ENCODE measurements at places on chromosomes 5 and 9.

- no peak overlapping the region for H3K4me3 ChIP-seq
- H3K27ac ChIP-seq = no peak overlapping the region
- H3K27me3 ChIP-seq = no peaks in the 10 kb centered on the region
Measured at GRCh38 chr5:151174612-151175101, 17.1 kb upstream of the ANXA6 start.

DNA sequence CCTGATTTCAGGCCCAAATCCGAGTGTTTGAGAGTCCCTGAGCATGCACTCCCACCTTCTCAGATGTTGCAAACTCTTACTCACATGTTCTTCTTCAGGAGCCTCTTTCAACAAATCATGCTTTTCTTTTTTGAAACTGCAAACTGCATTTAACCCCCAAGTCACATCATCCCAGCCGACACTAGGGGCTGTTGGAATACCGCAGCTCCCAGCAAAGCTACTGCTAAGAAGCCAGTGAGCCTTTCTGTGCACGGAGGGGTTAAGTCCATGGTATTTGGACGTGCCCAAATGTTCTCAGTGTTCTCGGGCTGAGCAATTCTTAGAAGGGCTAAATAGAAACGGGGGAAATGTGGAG, 282.9 kb downstream of the NFIB start:
- no peaks in the 10 kb centered on the region for H3K36me3 ChIP-seq
- H3K4me3 ChIP-seq = no peak overlapping the region
- no peaks in the 10 kb centered on the region for H3K27me3 ChIP-seq

DNA sequence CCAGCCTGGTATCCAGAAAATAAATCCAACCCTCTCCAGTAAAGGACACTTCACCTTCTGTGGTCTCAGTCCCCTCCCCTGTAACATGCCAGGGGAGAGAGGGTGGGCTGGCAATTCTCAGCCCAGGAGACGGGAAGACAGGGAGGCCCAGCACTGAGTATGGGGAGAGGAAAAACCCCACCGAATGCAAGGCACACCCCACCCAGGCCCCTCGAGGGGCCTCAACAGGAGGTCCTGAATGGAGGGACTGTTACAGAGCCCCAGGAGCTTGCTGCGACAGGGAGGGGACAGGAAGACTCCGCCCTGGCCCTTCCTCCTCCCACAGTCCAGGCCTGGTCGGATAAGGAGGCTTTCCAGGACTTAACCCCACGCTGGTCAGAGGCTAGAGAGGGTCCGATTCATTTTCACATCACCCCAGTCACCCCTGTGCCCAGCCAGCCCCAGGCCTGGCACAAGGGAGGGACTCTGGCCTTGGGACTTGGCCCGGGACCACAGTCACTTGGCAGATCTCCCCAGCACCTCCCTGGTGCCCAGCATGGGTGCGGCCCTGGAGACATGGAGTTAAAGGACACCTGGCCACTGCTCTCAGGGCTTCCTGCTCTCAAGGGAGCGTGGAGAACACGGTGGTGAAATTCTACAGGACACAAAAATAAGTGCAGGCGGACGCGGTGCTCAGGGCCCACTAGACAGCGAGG, 44.9 kb upstream of the STXBP1 start:
- H3K27ac ChIP-seq = peak overlapping the region; percentile 87
- peaks cover 24% of the 10 kb centered on the region for H3K4me1 ChIP-seq
- H3K27me3 ChIP-seq = no peaks in the 10 kb centered on the region
- DNase-seq = peak; percentile 70

DNA sequence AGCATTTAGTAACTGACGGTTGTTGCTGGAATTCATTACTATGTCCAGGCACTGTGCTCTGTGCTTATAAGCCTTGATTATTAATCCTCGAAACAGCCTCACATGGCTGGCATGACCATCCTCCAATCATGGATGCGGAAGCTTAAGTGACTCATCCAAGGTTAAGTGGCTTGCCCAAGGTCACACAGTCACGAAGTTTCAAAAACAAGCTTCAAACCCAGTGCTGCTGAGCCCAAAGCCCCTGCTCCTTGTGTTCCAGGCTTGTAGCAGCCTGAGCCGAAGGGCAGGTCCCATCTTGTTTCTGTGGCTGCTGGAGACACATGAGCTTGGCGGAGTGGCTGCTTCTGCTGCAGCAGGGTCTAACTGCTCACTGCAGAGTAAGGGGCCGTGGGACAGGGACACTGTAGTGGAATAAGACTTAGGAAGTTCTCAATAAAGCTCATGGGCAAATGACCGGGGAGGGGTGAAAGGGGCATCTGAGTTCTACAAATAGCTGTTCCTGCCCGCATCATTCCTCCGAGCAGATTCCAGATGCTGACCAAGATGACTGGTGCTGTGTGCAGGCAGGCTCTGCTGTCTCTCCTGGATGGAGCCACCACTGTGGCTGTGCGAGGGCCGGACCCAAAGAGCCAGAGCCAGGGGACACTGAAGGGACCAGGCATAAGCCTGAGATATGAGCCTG, 32.4 kb downstream of the WHRN start:
- H3K36me3 ChIP-seq = no peaks in the 10 kb centered on the region
- H3K27ac ChIP-seq = peak overlapping the region; percentile 74
- no peak overlapping the region for H3K4me3 ChIP-seq
- DNase-seq = peak; percentile 33

- no peak overlapping the region for H3K4me3 ChIP-seq
- H3K4me1 ChIP-seq = peaks cover 19% of the 10 kb centered on the region
- peak overlapping the region; percentile 79 for H3K27ac ChIP-seq
- no peak for DNase-seq
- peaks cover 4% of the 10 kb centered on the region for H3K36me3 ChIP-seq
Measured at GRCh38 chr9:134130503-134131375, 5.1 kb upstream of the WDR5 start.

GRCh38 chr9:13688990-13689600, 409.6 kb upstream of the MPDZ start:
- H3K27ac ChIP-seq = no peak overlapping the region
- no peaks in the 10 kb centered on the region for H3K27me3 ChIP-seq
- peak; percentile 31 for DNase-seq
- H3K4me3 ChIP-seq = no peak overlapping the region

GRCh38 chr9:107639426-107639825, 149.9 kb upstream of the KLF4 start:
- no peaks in the 10 kb centered on the region for H3K27me3 ChIP-seq
- no peak for DNase-seq
- H3K4me1 ChIP-seq = peaks cover 15% of the 10 kb centered on the region
- H3K36me3 ChIP-seq = no peaks in the 10 kb centered on the region
- H3K27ac ChIP-seq = no peak overlapping the region

DNA sequence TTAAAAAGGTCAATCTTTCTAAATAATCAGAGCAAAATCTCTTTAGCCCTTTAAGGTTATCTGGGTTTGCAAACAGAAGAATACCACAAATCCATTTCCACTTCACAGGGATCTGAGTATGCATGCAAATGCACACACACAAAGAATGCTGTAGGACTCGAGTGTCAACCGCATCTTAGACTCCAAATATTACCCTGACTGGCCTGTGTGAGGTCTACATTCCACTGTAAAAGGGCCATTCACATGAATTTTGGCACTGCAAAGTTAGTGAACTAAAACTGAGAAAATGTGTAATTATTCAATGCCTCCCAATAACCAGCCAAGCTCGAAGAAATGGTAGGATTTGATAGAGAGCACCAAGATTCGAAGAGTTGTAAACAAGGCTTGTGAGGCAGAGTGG, 199.9 kb downstream of the AGTPBP1 start:
- no peak overlapping the region for H3K4me3 ChIP-seq
- no peaks in the 10 kb centered on the region for H3K4me1 ChIP-seq
- H3K27me3 ChIP-seq = no peaks in the 10 kb centered on the region
- H3K27ac ChIP-seq = no peak overlapping the region

DNA sequence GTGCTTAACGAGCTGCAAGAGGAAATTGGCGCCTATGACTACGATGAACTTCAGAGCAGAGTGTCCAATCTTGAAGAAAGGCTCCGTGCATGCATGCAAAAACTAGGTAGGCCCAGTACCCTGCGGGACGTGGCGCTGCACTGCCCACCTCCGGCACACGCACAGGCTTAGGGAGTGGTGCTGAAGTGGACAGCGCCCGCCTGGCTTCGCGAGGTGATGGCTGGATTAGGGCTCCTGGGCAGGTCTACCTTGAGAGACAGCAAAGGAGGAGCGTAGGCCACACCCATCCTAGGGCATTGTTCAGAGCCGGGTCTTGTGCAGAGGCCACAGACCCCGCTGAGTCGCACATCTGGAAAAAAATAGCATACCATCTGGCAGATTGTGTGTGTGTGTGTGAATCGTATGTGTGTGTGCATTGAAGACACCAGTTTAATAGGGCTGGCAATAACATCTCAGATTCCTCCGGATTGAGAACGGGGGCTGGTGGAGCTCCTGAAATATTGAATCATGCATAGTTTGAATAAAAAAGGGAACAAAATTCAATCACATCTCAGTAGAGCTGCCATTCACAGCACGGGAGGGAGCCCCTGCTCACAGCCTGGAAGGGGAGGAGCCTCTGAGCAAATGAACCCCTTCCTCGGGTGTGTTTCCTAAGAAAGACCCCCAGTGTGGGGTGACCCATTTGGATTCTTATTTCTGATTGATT, 11.1 kb downstream of the OLFM1 start:
- H3K4me1 ChIP-seq = no peaks in the 10 kb centered on the region
- H3K4me3 ChIP-seq = no peak overlapping the region
- no peaks in the 10 kb centered on the region for H3K36me3 ChIP-seq
- DNase-seq = peak; percentile 27
- peaks cover 74% of the 10 kb centered on the region for H3K27me3 ChIP-seq

- no peaks in the 10 kb centered on the region for H3K4me1 ChIP-seq
- H3K36me3 ChIP-seq = no peaks in the 10 kb centered on the region
- no peak overlapping the region for H3K4me3 ChIP-seq
- no peak overlapping the region for H3K27ac ChIP-seq
- no peak for DNase-seq
Measured at GRCh38 chr5:332843-333242, 11.3 kb downstream of the AHRR start.

GRCh38 chr9:98330831-98331230, 75.4 kb upstream of the TBC1D2 start:
- H3K36me3 ChIP-seq = no peaks in the 10 kb centered on the region
- H3K27me3 ChIP-seq = no peaks in the 10 kb centered on the region
- H3K4me3 ChIP-seq = no peak overlapping the region
- H3K4me1 ChIP-seq = peaks cover 14% of the 10 kb centered on the region
- no peak overlapping the region for H3K27ac ChIP-seq
- DNase-seq = no peak

- no peak for DNase-seq
- no peaks in the 10 kb centered on the region for H3K36me3 ChIP-seq
- no peak overlapping the region for H3K27ac ChIP-seq
Measured at GRCh38 chr5:78717674-78718584, 69.4 kb upstream of the LHFPL2 start.

DNA sequence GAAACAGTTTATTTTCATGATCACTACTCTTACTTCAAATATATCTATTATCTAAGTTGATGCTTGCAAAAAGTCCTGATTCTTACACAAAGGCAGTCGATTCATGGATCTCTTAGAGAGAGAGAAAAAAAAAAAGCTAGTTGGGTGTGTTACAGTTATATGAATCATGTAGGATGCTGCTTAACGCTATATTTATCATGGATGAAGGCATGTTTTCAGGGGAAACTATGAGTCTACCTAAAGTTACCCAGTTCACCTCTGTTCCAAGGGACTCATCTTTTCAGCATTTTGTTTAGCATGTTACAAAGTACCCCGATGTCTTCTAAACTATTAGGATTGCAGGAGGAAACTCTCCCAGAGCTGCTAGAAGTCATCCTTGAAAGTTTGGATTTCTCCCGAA, 13.5 kb downstream of the TMC1 start:
- no peaks in the 10 kb centered on the region for H3K27me3 ChIP-seq
- no peak for DNase-seq
- no peak overlapping the region for H3K4me3 ChIP-seq
- H3K27ac ChIP-seq = no peak overlapping the region
- peaks cover 19% of the 10 kb centered on the region for H3K4me1 ChIP-seq

- H3K4me3 ChIP-seq = no peak overlapping the region
- H3K27me3 ChIP-seq = no peaks in the 10 kb centered on the region
- peaks cover 7% of the 10 kb centered on the region for H3K36me3 ChIP-seq
Measured at GRCh38 chr5:91357012-91357634, 26.0 kb downstream of the ARRDC3 start.

DNA sequence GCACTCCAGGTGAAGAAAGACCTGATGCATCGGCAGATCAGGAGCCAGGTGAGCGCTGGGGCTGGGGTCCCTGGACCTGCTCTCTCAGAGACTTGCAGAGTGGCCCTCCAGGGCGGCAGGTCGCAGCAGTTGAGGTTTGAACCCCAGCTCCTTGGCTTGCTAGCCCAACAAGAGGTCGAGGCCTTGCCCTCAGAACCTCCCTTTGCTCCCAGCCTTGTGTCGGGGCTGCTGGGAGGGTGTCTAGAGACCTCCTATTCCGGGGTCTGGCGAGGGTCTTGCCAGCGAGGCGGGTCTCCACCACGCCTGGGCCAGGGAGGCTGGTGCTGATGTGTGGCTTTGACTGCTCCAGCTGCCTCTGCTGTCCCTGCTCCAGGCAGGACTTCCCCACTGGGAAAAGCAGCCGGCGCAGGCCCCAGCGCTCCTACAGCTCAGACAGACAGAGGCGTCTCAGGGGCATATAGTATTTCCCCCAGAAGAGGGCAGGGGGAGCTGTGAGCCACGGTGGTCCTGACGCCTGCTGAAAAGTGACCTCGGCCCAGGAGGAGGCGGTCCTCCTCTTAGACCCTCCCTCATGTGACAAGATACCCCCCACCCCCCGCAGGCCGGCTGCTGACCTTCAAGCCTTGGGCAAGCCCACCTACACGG, 38.3 kb downstream of the LRSAM1 start:
- no peak overlapping the region for H3K4me3 ChIP-seq
- no peaks in the 10 kb centered on the region for H3K4me1 ChIP-seq
- DNase-seq = no peak
- no peaks in the 10 kb centered on the region for H3K27me3 ChIP-seq
- no peak overlapping the region for H3K27ac ChIP-seq
- H3K36me3 ChIP-seq = peaks cover 54% of the 10 kb centered on the region

- peak; percentile 51 for DNase-seq
- H3K4me1 ChIP-seq = peaks cover 25% of the 10 kb centered on the region
- H3K27me3 ChIP-seq = no peaks in the 10 kb centered on the region
- H3K36me3 ChIP-seq = peaks cover under 1% of the 10 kb centered on the region
- H3K27ac ChIP-seq = no peak overlapping the region
Measured at GRCh38 chr5:113480243-113480642, 8.0 kb downstream of the MCC start.

DNA sequence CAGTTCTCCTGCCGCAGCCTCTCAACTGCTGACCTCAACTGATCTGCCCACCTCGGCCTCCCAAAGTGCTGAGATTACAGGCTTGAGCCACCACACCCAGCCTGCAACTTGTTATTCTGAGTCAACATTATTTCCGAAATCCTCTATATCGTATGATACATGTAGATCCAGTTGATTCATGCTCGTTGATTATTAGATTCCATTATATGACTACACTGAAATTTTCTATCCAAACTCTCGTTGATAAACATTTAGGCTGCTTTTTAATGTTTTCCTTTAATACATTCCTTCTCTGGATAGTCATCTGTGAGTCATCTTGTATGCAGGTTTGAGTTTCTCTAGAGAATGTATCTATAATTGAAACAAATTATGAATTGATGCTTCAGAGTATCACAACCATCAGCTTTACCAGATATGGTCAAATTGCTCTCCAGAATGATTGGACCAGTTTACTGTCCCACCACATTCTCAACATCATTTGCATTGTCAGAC, 4.1 kb downstream of the CDK7 start:
- H3K27ac ChIP-seq = peak overlapping the region; percentile 90
- peaks cover 43% of the 10 kb centered on the region for H3K4me1 ChIP-seq
- no peaks in the 10 kb centered on the region for H3K27me3 ChIP-seq
- peak overlapping the region; percentile 67 for H3K4me3 ChIP-seq

All from MCF 10A (cell line).